ENCODE measurements at places on chromosomes 1 and 21.

DNA sequence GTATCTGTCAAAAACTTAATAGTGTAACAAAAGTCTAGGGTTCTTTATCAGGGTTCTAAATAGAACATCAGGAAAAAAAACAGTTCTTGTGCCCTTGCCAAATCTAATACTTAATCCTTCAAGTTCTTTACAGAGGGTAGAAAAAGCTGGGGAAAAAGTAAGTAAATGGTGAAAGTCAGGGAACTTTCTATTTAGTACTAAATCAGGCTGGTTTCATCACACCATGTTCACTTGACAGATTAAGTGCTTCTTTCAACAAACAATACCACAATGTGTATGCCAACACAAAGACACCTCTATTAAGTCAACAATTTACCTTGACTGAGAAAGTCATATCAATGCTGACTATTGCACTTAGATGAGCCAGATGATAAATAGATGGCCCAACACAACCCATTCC is 9.7 kb downstream of the DBT start:
- DNase-seq = no peak

- DNase-seq = no peak
Measured at GRCh38 chr1:178367151-178367550, 129.6 kb downstream of the CLEC20A start.

DNA sequence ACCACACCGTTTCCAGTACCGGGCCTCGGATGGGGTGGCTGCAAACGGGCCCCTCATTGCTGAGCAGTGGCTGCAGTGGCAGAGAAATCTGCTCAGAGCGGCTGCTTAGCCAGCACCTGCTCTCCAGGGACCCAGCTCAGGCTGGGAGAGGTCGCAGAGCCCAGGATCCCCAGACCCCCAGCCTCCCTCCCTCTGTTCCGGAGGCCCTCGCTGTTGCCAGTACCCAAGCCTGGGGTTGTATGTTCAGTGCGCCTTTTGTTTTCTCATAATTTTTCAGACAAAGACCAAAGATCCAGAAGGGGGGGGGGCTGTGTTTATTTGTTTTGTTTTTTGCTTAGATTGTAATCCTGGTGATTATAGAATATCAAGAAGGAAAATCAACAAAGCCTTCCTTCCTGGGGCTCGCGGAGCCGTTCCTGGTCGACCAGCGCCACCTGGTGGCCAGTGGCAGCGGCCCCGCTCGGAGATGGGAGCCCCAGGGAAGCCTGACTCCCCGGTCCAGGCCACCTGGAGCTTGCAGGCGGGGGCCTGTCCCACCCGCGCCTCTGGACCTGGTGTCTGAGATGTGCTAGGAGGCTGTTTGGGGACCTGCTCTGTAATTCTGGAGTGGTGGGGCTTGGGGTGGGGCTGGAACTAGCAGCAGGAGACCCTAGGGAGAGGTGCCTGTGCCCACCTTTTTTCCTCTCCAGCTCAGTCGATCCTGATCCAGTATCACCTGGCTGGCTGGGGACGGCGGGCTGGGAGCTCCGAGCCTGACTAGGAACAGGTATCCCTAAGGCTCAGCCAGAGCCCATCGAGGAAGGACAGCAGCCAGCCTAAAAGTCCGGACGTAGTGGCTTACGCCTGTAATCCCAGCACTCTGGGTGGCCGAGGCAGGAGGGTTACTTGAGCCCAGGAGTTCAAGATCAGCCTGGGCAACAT is 123.9 kb upstream of the VAMP3 start:
- peak; percentile 62 for DNase-seq

DNA sequence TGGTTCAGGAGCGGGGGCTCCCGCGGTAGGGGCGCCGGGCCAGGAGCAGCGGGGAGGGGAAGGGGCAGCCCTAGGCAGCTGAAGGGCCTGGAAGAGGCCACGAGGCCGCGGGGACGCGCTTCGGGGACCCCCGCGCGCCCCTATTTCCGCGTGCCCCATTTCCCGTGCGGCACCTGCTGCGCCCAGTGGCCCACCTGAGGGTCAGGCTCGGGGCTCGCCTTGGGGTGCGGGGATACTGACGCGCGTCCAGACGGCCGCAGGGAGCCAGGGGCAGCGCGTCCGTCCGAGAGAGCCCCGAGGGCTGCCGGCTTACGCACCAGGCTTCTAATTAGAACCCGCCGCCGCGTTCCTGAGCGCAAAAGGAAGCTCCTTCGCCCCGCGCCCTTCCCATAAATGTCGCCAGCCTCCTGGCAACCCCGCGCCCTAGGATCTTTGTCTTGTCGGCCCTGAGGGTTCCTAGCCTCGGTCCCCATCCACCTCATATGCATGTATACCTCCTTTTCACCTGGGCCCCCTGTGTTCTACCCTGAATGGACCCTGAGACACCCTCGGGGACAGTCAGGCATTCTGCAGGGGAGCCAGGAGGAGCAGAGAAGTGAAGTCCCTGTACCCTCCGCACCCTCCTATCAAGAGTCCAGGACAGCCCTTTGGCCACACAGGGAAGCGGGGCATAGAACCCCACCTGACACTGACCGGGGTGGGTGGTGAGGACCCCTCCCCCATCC is 1.8 kb downstream of the WNT3A start:
- DNase-seq = no peak

DNA sequence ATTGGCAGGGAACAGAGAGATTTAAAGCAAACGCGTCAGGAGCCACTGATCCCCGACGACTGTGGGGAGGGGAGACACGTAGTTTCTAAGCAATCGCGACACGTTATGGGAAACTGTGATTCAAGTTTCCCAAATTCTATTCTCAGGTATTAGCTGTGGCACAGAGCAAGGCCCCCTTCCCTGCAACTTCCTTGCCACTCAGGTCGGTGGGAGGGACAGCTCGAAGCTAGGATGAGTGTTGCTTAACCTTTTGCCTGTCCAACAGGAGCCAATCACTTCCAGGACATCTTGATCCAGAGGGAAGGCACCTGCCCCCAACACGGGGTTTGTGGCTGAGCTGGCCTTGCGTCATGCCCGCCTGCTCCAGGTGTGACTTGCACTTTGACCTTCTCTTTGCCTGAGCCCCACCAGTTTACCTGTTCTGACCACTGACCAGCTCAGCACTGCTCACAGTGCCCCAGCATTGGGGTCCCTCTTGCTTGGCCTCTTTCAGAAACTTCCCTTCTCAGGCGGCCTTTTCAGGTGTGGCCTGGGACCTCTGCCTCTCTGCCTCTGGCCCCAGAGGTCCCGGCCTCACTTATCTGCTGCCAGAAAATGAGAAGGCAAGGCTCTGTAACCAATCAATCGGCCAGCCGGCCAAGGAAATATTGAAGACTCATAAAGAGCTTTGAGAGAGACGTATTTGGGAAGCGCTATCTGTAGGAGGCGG is 24.6 kb downstream of the TEX35 start:
- no peak for DNase-seq

DNA sequence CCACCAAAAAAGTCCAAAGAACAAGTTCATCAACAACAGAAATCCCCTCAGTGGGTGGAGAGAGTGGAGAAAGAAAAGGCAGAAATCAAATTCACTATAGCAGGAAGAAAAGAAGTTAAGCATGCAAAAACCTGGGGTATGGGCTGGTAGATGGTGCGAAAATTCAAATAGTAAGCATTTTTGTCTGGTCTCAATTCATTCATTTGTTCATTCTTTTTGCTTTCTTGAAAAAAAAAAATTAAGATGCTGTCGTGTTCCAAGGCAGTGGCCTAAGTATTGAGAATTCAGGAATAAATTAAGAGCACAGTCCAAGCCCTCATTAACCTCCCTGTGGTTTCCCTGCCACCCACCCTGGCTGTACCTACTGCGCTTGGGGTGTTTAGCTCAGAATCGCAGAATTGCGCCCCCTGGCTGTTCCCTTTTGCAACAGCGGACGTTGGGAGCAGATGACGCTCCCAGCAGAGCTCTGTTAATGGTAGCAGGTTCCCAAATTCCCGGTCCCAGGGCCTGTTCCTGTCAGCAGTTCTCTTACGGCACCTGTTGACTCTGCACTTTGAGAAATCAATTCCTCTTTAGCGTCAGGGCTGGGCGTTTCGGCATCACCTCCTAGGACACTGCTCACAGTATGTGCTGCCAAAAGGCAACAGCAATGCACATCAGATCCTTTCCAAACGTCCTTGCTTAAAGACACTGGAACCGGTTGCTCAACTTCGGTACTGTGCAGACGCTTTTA is 34.0 kb upstream of the SSX2IP start:
- no peak for DNase-seq

DNA sequence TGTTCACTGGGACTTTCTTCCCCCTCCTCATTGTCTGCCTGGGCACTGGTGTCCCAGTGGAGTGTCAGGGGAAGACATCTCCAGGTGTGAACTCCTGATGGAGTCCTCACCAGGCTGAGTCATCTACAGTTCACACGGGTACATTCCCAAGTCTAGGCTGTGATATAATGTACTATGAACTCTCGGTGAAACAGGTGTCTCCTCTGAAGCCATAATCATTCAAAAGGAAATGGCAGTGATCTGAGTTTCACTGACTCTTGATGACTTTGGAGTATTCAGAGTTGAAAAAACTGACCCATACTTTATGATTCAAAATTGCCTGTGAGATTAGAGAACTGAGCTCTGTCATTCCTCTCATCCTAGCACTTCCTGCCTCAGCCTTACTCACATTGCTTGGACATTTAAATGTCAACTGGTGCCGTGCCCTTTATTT is 9.1 kb downstream of the LAMC2 start:
- DNase-seq = no peak

GRCh38 chr1:85259118-85259911 is at the start of gene C1orf52:
Gene C1orf52, minus strand, starts transcription at chr1:85259662. Its CDS starts 29 bp downstream, at chr1:85259633.
- DNase-seq = peak; percentile 94

- DNase-seq = peak; percentile 97
Measured at GRCh38 chr1:15848929-15849774, 1.6 kb downstream of the SPEN start.

DNA sequence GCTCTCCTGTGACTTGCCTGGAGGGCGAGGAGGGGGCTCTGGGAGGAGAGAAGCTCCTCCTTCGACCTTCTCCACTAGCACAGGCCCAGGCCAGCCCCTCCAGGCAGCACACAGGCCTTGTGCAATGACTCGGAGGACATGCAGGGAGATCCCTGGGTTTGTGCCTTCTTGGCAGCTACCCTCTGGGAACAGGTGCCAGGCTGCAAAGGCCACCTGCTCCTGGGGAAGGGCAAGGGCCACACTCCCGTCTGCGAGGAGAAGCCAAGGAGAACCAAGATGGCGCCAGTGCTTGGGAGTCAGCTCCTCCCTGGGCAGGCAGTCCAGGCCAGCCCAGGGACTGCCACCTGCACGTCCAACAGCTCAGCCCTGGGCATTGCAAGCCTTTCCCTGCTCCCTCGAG is 15.3 kb downstream of the CASZ1 start:
- DNase-seq = peak; percentile 41

DNA sequence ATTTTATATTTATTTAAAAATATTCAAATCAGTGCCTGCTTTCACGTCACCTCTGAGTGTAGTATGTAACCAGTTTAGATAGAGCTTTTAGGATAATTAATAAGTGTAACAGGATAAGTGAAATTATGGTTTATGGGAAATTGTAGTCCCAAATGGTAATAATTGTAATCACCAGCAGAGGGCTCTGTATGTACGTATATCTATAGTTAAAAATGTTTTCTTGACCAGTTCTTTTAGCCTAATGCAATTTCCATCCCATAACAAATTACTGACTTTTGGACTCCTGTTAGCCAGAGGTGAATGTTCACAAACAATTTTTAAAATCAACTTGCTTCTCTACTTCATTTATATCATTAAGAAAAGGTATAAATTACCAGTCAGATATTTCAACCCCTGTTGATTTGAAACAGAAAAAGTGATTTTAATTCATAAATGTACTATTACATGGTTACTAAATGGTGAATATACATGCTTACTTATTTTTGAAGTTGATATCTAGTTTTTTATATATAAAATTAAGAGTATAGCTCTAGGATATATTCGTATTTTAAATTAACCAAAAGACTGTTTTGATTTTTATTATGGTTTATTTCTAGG is 25.3 kb downstream of the SLC30A7 start:
- no peak for DNase-seq
